ENCODE measurements at places on chromosomes 13 and 19.

DNA sequence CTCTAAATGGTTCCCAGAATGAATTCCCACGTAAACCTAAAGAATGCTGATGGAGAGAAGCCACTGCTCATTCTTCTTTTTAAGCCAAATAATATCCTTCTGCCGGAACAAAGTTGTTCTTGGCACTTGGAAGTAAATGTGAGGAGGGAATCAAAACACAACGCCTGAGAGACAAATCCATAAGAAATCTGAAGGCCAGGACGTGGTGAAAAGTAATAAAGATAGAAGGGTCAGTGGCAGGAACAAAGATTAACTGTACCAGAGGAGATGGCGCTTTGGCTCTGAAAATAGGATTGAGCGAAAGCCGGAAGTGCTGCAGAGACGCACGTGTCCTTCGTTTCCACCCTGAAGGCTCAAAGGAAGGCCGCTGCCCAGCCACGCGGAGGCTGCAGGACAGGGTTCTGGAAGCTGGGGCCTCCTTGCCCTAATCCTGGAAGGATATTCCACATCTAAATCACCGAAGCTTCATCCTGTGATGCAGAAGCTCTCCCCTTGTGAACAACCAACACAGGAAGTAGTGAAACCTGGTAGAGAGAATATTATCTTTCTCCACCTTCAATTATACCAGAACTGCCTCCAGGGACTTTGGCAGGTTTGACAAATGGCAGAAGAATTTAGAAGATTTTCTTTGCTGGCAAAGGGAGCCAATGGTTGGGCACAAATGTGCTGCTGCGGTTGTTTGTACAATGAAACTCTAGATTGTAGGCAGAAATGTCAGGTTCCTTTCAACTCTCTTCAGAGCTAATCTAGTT, 214.6 kb upstream of the SERP2 start:
- no peak for DNase-seq

- DNase-seq, result no peak
Observed at GRCh38 chr13:94481941-94482340, 2.5 kb upstream of the DCT start.

DNA sequence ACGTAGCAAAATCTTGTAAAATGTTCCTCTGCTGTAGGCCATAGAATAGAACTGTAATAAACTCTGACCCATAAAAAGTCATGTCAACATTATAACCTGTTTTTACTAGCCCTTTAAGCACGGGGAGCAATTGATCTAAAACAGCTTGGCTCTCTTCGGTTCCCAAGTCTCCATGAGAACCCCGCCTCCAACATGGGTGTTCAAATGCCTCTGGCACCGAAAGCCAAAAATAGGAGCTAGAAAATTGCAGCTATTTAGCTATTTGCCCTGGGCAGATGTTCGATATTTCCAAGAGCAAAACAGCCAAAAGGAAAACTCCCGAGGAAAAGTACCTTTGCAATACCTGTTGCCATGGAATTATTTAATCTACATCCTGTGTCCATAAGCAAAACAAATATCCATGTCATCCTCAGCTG, 563.1 kb downstream of the EFNB2 start:
- no peak for DNase-seq

DNA sequence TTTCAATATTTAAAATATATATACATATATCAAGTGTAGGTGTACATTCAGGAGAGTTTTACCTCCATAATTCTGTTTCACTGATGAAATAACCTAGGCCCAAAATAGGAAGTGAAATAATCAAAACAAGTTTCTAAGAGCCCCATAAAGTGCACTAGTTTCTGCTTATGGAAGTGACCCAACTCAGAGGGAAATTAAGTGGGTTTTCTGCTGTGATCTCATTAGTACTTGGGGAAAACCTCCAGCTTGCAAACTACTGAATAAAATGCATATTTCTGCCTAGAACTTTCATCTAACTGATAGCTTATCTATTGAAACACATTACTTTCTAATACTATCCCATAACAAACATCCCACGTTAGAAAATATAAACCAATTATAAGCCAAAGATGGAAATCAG, 45.4 kb upstream of the MIR17HG start:
- no peak for DNase-seq

Measured in stimulated activated CD4-positive, alpha-beta T cell treated with anti-CD3 and anti-CD28 coated beads, Interleukin-2, amount 100 ng/mL, for 48 hours (primary cell).